Activated T-helper 1 cell treated with anti-CD3 and anti-CD28 coated beads, Interleukin-2, amount 50 U/mL, for 16 hours (primary cell): ENCODE measurements at places on chromosomes 1 and 21.

- no peak for DNase-seq
Measured at GRCh38 chr21:21096956-21097355, 98.7 kb downstream of the NCAM2 start.

GRCh38 chr1:38745476-38746401, 113.8 kb downstream of the RRAGC start:
- no peak for DNase-seq

DNA sequence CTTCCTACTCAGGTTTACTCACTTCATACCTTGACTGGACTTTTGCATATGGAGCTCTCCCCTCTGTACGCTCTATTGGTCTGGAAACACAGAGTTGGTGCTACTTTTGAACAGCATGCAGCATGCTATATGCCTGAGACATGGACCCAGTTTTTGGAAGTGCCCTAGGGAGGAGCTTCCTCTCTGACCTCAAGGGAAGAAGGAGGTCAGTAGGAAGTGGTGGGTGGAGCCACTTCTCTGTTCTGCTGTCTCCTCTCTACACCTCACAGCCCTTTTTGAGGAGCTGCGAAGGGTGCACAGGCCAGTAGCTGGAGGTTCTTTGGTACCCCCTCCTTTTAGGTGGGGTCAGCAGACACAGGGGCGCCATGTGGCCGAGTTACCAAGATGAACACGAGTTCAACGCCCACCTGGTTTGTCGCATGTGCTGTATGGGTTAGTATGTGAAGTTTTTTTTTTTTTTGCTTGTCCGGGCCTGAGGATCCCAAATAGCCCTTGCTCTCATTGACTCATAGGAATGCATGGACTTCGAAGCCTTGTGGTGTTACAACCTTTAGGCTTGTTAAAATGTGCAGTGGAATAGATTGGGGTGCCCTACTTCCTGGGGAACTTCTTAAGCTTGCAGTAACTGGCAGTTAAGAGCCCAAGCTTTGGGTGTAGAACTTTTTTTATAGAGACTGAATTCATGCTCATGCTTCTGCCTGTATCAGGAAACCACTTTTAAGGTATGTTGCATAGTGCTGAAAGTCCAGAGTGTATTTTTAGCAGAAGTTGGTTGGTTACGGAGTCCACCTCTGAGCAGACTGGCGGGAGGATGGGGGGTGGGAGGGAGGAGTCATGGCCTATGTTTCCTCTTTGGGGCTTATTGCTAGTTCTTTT, 10.7 kb downstream of the MACF1 start:
- no peak for DNase-seq

DNA sequence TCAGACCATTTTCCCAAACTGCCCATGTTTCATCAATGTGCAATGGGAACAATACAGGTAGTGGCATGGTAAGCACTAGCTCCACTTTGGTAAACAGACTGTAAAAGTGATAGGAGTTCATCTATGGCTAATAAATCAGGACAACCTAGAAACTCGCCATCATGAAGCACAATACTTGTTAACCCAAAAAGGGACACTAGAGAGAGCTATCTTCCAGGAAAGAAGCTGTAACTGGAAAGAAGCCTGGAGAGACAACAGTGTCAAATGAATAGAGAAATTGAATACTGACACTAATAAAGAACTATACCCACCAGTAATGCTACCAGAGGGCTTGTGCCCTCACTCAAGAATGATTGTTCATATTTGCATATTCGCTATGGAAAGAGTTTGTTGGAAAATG, 164.7 kb upstream of the RGS18 start:
- no peak for DNase-seq

DNA sequence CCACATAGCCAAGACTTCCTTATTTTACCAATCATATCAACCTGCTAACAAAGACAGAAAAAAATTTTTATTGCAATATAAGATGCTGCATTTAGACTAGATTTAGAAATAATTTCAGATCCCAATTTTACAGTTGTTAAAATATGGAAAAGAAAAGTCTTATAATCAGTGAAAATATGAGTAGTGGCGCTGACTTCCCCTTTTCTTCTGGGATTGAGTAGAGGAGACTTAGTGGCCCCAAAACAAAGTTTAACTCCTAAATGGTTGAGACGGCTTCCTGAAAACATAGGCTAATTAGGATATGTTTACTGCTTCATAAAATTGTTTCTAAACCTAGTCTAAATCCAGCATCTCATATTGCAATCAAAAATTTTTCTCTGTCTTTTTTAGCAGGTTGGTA, 68.4 kb downstream of the RAB3GAP2 start:
- no peak for DNase-seq
